ENCODE measurements at places on chromosomes 12 and 14.

- no peak for DNase-seq
Observed at GRCh38 chr12:104473374-104473983, 16.7 kb downstream of the CHST11 start.

- no peak for DNase-seq
Observed at GRCh38 chr14:41865894-41866293, 259.2 kb downstream of the LRFN5 start.

GRCh38 chr14:105307052-105307727 is 6.4 kb upstream of the BRF1 start:
- DNase-seq: no peak

DNA sequence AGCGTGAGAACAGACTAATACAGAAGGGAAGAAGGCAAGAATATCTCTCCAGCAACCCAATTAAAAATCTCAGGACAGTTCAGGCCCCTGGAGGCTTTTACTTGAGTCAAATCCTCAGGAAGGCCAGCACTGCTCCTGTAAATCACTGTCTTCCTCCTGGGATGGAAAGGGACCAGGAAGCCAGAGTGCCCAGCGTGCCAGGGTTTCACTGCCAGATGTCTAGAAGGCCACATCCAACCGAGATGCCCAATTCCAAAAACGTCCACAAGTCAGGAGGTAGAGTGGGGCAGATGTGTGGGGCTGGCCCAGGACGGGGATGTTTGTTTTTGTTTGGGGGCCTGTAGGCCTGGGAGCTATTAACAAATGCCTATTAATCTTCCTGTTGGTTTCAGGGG is 332.0 kb downstream of the MED13L start:
- DNase-seq: no peak

DNA sequence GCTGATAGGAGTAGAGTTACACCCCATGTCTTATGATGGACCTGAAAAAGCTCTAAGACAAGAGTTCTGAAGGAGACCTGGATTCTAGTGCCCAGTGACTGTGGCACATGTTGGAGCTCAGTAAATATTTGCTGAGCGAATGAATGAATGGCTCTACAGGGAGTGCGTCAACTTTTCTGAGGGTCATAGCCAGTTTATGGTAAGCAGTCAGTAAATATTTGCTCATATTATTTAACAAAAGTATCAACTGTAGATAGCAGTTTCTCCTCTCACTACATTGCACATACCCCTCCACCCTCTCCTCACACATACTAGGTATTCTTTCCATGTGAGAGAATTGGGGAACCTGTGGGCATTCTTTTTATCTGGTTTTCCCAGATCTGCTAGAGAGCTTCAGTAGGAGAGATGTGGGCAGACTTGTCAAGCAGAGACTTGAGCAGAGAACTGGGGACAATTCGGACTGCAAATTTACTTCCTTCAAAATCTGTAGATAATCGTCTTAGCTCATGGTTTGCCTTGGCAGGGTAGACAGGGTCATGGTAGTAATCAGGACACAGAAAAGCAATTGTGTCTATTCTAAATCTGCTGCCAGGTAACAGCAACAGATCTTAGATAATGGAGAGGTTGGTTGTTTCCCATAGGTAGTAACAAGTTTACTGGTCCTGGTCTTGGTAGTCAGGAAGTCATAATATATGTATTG is 5.7 kb downstream of the SLC4A8 start:
- no peak for DNase-seq

- DNase-seq: no peak
Observed at GRCh38 chr14:31270196-31270772, 62.7 kb upstream of the HECTD1 start.

DNA sequence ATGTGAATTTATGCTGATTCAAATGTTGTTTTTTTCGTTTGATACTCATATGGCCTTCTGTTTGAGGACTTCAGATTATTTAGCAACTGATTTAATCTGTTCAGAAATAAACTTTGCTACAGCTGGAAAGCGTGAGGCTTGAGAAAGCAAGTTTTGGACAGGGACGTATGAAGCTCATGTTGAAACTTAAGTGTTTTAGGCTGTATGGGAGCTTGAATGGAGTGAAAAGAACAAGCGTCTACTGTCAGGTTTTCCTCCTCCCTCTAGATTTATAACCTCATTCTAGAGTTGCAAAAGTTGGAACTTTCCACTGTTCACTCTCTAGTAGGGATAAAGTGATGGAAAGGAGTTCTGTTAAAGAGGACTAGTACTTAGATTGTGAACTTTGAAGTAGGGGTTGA is 1.0 kb downstream of the PRPF39 start:
- no peak for DNase-seq

GRCh38 chr12:6614513-6615172 is 7.5 kb upstream of the CHD4 start:
- DNase-seq: no peak

- no peak for DNase-seq
Observed at GRCh38 chr12:45713078-45713477, 16.4 kb upstream of the ARID2 start.

DNA sequence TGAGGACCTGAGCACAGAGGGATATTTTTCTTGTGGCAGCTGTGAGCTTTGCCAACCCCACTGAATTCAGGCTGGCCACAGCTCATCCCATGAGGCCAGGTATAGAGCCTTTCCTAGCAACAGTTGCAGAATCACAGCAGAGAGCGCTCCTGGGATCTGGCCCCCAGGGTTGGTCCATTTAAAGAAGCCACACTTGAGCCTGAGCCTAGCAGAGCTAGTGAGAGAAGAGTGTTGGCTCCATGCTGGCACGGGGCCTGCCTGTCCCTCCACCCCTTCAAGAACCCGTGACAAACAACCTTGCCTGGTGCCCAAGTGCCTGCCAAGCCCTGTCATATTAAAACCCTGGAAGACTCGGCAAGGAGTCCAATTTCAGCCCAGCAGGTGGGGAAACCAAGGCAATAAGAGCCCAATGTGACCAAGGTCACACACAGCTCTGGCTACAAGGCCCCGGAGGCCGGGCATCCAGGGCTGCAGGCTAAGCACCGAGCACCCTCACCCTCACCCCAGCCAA is 91.6 kb downstream of the LRRC74A start:
- no peak for DNase-seq

GRCh38 chr14:104341532-104342434 is 203.4 kb downstream of the KIF26A start:
- DNase-seq: no peak

- DNase-seq: no peak
Observed at GRCh38 chr14:102020058-102020971, 55.9 kb downstream of the DYNC1H1 start.

DNA sequence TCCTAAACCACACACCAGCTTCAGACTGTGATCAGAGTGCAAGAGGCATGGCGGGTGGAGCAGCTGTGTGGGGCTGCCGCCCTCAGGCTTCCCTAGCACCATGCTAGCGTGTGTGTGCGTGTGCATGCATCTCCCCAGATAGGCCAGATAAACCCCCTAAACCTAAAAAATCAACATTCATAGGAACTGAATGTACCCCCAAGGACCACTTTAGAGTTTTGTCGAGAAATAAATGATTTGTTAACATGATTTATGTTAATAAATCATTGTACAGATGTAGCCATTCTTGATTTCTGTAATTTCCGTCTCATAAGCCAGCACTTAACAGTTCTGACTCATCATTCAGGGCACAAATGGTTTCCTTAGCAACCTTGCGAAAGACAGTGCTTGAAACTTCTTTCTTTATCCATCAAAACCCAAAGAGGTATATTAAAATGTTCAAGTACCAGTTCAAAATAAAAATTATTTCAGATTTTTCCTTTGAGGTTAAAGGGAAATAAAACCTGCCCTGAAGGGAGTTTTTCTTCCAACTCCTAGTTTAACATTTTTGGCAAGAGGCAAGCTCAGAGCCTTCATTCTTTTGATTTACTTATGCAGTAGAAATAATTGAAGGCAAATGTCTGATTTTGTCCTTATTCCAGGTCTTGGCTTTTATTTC is 206.2 kb upstream of the RGS6 start:
- no peak for DNase-seq

DNA sequence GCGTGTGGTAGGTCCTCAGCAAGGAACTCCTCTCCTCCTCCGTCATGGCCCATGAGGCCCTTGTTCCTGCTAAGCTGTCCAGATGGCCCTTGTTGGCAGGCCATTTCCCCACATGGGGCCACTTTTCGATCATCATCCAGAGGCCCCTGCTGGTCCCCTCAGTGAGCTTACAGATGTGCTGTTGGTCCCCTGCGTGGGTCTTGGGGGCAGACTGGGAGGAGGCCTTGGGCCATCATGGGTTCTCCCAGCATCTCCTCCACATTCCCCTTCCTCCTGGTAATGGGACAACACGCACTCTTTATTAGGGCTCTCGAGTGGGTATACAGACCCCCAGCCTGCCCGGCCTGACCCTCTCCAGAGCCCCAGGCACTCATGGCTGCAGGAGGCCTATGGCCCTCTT is 114.7 kb downstream of the BEGAIN start:
- DNase-seq: no peak

- DNase-seq: no peak
Observed at GRCh38 chr14:36556811-36557433, 25.5 kb downstream of the NKX2-8 start.

DNA sequence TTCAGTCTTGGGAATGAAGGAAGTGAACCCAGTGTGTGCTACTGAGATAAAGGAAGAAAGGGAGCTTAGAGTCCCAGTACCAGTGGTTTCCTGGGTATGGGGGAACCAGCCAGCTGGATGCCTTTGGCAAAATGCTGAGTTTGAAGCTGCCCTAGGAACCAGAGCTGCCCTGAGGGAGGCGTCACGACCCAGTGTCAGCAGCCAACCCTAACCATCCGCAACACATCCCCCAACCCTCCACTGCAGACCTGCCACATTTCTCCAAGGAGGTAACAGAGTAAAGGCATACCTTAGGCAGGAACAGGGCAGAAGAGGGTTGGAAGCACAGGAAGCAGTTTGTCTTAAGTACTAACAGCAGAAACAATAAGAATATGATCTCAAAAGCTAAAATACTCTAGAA is 28.6 kb downstream of the PRDM4 start:
- DNase-seq: no peak

DNA sequence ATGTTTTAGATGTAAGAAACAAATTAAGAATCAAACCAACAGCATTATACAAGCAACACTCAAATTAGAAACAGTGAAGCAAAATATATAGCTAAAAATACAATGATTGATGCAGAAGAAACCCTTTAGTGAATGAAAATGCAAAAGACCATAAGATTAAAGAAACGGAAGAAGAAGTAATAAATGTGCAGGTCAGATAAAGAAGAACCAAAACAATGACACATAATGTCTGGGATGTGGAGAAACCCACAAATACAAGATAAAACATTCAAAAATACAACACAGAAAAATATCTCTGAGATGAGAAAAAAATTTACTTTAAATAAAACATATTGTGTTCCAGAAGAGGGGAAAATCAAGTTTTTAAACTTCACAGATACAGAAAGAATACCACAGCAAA is 73.4 kb upstream of the AVPR1A start:
- DNase-seq: no peak

- no peak for DNase-seq
Observed at GRCh38 chr12:81668475-81668874, 90.7 kb downstream of the PPFIA2 start.

- no peak for DNase-seq
Observed at GRCh38 chr12:47894068-47894467, 10.7 kb downstream of the VDR start.

DNA sequence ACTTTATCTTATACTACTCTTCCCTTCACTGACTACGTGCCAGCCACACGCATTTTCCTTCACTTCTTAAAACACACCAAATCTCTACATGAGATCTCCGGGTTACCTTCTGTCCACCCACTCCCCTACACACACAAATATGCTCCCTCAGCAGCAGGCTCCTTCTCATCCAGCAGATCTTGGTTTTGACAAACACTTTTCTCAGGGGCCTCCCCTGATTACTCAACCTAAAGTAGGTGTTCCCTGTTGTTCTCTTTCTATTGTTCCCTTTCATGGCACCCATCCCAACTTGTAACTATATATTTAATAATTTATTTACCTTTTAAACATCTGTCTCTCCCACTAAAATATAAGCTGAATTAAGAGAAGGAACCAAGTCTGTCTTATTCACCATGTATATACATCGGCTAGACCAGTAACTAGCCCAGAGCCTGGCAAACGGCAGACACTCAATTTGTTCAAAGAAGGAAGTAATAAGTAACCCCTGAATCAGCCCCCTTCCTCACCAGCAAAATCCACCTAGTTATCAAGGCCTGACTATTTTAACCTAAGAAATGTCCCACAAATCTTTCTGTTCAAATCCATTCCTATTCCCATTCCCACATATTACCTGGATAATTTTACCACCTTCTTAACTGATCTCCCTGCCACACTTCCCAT is 2.7 kb downstream of the C2CD5 start:
- no peak for DNase-seq

- no peak for DNase-seq
Observed at GRCh38 chr12:57524814-57525614, 2.4 kb downstream of the MBD6 start.

DNA sequence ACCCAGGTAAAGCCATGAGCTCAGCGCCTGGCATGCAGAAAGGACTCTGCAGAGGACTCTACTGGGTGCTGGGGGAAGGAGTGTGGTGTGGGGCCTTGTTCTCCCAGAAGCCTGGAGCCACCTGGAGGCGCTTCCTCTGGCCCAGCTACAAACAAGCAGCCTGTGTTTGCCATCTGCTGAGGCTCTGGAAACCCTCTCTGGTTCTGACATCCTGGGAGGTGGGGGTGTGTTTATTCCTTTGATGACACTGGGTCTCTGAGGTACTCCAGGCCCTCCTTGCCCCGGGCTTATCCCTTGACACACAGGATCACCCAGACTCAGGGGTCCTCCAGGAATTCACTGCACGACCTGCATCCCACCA is 44.9 kb downstream of the RNF34 start:
- no peak for DNase-seq

DNA sequence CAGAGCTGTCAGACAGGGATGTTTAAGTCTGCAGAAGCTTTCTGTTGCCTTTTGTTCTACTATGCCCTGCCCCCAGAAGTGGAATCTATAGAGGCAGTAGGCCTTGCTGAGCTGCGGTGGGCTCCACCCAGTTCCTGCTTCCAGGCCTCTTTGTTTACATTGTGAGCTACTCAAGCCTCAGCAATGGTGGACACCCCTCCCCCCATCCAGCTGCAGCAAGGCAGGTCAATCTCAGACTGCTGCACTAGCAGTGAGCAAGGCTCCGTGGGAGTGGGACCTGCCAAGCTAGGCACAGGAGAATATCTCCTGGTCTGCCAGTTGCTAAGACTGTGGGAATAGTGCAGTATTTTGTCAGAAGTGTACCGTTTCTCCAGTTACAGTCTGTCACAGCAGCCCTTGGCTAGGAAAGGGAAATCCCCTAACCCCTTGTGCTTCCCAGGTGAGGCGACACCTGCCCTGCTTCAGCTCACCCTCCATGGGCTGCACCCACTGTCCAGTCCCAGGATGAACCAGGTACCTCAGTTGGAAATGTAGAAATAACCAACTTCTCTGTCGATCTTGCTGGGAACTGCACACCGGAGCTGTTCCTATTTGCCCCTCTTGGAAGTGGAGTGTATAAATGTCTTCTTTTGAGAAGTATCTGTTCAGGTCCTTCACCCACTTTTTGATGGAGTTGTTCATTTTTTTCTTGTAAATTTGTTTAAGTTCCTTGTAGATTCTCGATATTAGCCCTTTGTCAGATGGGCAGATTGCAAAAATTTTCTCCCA is 213.5 kb upstream of the SLC38A2 start:
- DNase-seq: no peak
